ENCODE measurements at places on chromosomes 7 and 10. TPM values are rescaled to one million over a fixed set of nuclear protein-coding genes. Genes with fewer than 3 reads are reported as not detected.

DNA sequence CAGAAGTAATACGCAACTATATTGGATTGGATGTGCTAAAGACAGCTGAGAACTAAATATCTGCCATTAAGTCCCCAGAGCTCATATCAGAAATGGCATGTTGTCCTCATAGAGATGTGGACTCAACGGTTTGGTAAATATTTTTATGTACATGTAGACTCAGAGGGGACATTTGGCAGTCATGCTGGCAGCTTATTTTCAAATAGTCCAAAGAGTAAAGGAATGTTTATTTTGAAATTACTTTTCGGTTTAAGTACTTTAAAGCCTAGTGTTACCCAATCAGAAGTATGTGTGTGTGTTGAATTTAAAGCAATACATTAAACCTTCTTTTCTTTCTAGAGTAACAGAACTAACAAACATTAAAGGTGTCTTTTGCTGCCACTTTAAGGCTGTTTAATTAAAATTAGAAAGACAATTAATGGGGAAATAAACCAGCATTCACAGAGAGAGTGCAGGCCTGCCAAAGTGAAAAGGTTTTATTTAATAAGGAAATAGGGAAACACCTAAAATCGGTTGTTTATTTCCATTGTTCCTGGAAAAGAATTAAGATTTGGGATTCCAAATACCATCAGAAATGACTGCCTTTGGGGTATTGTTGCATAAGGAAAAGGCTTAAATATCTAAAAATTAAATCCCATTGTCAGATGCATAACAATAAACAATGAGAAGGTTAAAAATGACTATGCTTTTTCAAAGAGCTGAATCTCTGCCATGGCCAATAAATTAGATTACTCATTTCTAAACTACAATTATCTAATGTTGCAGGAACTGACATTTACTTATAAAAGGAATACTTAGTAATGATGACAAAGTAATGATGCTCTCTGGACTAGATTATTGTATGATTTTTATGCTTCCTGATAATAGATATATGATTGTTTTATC lies 113.4 kb upstream of the AHR start:
- DNase-seq, result no peak

- DNase-seq, result no peak
These were observed 276.3 kb downstream of the GALNT17 start for GRCh38 chr7:71408271-71408670.

Gene LIPM
- total RNA-seq, result not detected

DNA sequence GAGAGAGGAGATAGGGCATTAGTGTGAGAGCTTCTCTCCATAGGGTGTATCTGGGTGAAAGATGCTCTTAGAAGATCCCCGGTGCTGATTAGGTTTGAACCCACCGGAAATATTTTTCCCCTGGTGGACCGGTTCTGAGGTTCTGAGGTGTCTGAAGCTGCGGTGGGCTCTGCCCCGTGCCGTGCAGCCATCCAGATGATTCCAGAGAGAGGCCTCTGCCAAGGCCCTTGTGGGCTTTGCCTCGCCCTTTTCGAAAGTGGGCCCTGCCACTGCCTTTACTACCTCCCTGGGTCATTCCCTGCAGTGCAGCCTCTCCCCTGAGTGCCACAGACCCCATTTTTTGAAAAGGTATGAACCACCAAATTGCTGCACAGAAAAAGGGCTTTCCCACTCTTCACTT lies 2.8 kb downstream of the GIMAP8 start:
- DNase-seq, result no peak

- DNase-seq, result no peak
These were observed 13.2 kb downstream of the FGF8 start for GRCh38 chr10:101762736-101763135.

GRCh38 chr10:44020322-44021111 lies 364.4 kb downstream of the CXCL12 start:
- no peak for DNase-seq

DNA sequence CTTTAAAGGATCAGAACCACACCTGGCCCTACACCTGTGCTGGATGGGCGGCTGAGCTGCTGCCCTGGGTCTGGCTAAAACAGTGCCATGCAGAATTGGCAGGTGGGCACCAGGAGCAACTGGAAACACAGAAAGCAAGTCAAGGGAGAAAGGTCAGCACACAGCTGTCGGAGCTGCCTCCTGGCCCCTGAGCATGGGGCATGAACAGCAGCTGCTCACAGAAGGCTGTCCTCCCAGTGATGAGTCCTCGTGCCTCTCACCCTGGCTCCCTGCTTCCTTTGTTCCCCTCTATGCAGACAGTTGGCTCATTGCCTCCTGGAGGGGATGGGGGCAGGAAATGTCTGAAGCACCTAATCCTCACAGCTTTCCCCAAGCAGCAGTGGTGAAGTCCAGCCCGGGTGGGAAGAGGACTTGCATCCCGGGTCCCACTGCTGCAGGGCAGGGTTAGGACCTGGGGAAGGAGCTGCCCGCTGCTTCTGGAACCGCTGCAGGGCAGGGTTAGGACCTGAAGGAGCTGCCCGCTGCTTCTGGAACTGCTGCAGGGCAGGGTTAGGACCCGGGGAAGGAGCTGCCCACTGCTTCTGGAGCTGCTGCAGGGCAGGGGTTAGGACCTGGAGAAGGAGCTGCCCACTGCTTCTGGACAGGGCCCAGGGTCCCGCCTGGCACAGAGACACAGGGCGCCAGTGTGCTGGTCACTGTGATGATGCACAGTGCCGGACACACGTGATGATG lies 37.3 kb downstream of the VIPR2 start:
- DNase-seq, result no peak
